ENCODE measurements at places on chromosomes 4 and X.
A peak's percentile ranks its signal among the peaks of the same experiment; 100 is the strongest.

GRCh38 chr4:16684935-16685334, 213.5 kb downstream of the LDB2 start:
- no peak for DNase-seq

DNA sequence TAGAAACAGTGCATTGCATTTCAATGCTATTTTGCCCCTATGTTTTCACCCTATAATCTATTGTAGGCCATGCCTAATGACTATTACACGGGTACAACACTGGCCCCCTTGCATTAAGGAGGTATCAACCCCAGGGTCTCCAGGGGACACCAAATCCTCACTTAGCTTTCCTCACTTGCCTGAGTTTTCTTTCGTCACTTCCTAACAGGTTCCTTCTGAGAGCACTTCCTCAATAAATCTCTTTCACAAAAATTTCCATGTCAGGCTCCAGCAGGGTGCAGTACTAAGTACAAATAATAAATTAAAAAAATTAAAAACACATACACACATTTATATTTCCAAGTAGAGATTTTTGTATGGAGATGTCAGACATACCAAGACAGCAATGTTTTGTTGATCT, 165.0 kb downstream of the RBM46 start:
- DNase-seq: no peak

- no peak for DNase-seq
These were observed 498.5 kb upstream of the DIPK2B start for GRCh38 chrX:45699158-45699557.

DNA sequence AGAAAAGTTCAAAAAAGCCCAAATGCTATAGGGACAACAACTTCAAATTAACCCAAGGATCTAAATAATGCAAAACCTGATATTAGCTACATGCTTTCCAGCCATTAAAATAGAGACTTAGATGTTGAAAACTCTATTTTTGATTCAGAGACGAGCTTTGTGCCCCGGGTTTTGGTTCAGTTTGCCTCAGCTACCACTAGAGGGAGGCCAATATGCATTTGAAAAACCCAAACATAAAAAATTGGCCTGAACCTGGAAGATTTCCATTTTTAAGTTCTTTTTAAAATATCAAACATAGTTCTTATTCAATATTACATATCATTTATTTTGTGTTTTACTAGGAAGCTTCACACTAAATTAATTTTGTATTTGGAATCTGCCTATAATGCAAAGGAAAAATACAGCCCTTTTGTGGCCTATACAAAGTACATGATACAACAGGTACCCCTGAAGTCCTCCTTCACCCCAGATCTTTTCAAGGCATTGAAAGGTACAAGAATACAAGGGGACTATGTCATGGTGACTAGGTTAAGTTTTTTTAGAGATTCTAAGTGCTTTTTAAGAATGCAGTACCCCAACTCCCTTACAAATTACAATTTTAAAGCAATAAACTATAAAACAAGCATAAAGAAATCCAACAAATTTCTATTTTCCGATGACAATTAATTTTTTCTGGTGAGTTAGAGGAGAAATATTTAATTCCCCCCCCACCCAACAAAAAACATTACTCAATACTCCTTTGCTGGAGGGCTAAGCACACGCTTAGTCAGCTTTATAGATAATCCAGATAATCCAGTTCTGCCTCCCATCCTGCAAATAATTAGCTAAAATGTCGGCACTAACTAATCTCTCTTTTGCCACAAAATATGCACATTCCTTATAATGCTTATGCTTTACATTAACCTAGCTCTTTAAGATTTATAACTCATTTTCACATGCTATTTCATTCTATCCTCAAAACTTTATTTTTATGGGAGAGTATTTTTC, 97.7 kb upstream of the PTPN13 start:
- DNase-seq: peak; percentile 87

Data from adipocyte (in vitro differentiated cells).